ENCODE measurements at places on chromosomes 11 and 22. TPM values are rescaled to one million over a fixed set of nuclear protein-coding genes. Genes with fewer than 3 reads are reported as not detected.

DNA sequence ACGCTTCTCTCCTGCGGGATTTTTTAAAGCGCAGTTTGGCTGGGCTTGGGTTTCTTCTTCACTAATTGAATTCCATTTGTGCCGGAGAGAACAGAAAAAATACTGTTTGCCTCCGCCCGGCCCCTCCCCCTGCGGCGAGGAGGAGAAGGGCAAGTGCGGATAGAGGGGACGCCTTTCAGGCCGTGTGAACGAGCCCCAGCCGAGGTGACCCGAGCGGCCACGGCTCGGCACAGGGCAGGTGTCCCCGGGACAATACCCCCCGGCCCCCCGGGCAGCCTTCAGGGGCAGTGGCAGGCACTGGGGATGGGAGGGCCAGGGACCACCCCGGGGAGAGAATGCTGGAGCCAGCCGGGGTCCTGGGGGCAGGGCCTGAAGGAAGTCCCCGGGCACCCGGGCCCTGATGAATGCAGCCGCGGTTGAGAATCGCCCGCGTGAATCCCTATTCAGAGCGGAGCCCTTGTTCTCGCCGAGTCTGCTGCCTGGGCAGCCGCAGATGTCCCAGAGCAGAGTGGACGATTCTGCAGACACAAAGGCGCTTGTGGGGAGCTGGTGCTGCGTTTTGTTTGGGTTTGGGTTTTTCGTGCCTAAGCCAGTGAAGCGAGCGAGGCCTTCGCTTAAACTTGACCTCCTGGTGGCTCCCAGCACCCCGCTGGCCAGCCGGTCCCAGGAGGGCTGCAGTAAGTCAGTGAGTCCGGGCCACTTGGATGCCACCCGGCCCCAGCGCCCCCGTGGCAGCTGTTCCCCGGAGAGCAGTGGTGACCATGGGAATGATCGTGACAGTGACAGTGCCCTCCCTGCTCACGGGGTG is 96.0 kb downstream of the WNT7B start:
- H3K4me3 ChIP-seq = no peak overlapping the region
- H3K27me3 ChIP-seq = no peaks in the 10 kb centered on the region
- no peaks in the 10 kb centered on the region for H3K4me1 ChIP-seq
- DNase-seq = no peak
- no peaks in the 10 kb centered on the region for H3K36me3 ChIP-seq
- no peak overlapping the region for H3K27ac ChIP-seq

- H3K4me3 ChIP-seq = no peak overlapping the region
- H3K27ac ChIP-seq = no peak overlapping the region
- no peaks in the 10 kb centered on the region for H3K36me3 ChIP-seq
- H3K27me3 ChIP-seq = no peaks in the 10 kb centered on the region
- DNase-seq = no peak
- no peaks in the 10 kb centered on the region for H3K4me1 ChIP-seq
Observed at GRCh38 chr11:133271206-133271605, 261.1 kb downstream of the OPCML start.

DNA sequence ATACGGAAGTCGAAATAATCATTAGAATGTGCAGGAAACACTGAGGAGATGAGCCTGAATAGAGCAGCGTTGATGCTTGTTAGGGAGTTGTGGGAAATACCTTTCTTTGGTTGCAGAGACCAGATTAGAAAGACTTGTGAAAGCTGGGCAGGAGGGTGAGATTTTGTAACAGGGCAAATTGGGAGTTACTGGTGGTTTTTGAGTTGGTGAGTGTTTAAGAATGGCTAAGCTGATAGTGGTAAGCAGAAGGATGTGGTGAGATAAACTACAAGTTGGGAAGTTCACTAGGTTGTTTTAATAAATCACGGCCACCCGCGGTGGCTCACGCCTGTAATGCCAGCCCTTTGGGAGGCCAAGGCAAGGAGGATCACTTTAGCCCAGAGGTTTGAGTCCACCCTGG is 34.4 kb downstream of the MCAM start:
- H3K4me1 ChIP-seq = peaks cover 9% of the 10 kb centered on the region
- H3K27me3 ChIP-seq = no peaks in the 10 kb centered on the region
- peaks cover 45% of the 10 kb centered on the region for H3K36me3 ChIP-seq
- DNase-seq = no peak

ADM2 gene
- 4.5 TPM for total RNA-seq

TRIM51 gene
- total RNA-seq = not detected

TEX54 gene
- not detected for total RNA-seq
